ENCODE measurements at places on chromosomes 7 and 10.

DNA sequence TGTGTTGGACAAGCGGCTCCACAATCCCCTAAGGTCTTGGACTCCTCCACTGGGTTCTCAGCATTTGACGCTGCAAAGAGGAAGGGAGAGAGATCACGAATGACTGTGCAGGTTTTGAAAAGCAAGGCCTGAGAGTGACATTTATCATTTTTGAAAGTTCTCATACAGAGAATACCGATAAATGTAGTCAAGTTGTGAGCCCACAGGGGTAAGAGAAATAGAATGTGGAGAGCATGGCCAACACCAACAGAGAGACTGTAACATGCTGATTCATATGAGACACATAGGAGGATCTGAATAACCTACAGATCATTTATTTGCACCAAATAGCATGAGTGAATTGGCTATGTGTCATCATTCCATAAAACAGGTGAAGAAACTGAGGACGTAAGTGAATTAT is 230.5 kb upstream of the MBL2 start:
- H3K4me1 ChIP-seq, result peaks cover 58% of the 10 kb centered on the region
- no peak for DNase-seq
- H3K27me3 ChIP-seq, result peaks cover under 1% of the 10 kb centered on the region
- H3K27ac ChIP-seq, result peak overlapping the region; percentile 8

DNA sequence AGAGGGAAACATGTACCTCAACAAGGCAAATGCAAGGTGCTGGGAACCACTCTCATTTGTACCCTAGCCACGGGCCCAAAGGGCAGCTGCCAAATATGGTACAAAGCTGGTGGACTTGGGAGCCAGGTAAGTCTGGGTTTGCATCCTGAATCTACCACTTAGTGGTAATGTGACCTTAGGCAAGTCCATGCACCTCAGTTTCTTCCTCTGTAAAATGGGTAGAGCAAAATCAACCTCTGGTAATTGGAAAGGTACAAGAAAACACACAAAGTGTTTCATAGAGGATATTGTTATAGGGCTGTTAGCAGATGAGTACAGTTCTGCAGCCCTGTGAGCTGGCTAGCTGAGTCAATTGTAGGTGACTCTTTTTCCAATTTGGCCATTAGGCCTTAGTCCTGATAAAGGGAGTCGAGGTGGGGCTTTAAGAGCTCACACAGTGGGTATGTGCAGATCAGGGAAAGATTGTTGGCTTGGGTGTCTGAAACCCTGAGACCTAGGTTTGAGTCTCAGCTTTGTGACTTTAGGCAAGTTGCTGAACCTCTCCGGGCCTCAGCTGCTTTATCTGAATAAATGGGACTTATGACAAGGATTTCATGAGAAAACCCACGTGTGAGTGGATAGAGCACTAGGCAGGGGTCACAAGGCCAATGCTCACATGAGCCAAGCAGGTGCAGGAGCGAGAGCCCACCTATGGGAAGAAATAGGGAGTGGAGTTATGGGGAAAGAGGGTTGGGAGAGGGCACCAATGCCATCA is 121.3 kb upstream of the GDF10 start:
- no peak overlapping the region for H3K4me3 ChIP-seq
- H3K36me3 ChIP-seq, result no peaks in the 10 kb centered on the region
- no peak overlapping the region for H3K27ac ChIP-seq
- DNase-seq, result no peak

GRCh38 chr10:31697271-31698180 is 231.1 kb downstream of the ARHGAP12 start:
- peaks cover 5% of the 10 kb centered on the region for H3K36me3 ChIP-seq
- H3K27me3 ChIP-seq, result peaks cover 5% of the 10 kb centered on the region
- no peak overlapping the region for H3K4me3 ChIP-seq
- H3K4me1 ChIP-seq, result peaks cover 55% of the 10 kb centered on the region

- H3K4me1 ChIP-seq, result peaks cover 50% of the 10 kb centered on the region
- H3K4me3 ChIP-seq, result no peak overlapping the region
- DNase-seq, result no peak
- H3K27ac ChIP-seq, result no peak overlapping the region
- H3K27me3 ChIP-seq, result peaks cover 7% of the 10 kb centered on the region
Measured at GRCh38 chr10:11045995-11046775, 28.5 kb downstream of the CELF2 start.

DNA sequence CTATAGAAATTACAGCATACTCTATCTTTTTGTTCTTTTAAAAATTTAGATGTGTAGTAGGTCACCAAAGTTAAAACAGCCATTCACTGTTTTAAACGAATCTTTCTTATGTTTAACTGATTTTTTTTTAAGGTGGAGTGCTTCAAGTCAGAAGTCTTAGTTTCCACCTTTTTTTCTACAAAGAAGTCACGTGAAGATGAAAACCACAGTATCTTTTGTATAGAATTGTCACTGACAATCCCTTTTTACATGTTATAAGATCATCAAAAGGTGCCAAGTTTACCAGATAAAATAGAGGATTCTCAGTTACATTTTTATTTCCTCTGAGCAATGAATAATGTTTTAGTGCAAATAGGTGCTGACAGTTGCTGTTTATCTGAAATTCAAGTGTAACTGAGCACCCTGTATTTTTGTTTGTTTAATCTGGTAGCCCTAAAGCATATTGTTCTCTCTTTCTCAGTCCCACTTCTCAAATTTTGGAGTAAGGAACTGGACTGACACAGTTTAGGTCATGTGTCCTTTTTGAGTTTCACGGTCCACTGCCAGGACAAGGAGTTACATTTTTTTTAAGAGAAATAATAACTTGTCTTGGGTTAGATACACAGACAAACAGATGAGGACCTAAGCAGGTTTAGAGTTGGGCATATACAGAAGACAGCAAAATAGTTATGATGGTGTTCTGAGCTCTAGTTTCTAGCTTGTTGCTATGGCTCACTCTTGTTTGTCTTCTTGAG is 233.2 kb upstream of the MBL2 start:
- H3K36me3 ChIP-seq, result peaks cover 33% of the 10 kb centered on the region
- H3K27me3 ChIP-seq, result peaks cover 3% of the 10 kb centered on the region
- no peak for DNase-seq
- peaks cover 60% of the 10 kb centered on the region for H3K4me1 ChIP-seq

- H3K27ac ChIP-seq, result no peak overlapping the region
- peaks cover 31% of the 10 kb centered on the region for H3K27me3 ChIP-seq
- H3K4me3 ChIP-seq, result no peak overlapping the region
- H3K36me3 ChIP-seq, result no peaks in the 10 kb centered on the region
Measured at GRCh38 chr10:117463545-117463920, 79.0 kb upstream of the EMX2 start.

DNA sequence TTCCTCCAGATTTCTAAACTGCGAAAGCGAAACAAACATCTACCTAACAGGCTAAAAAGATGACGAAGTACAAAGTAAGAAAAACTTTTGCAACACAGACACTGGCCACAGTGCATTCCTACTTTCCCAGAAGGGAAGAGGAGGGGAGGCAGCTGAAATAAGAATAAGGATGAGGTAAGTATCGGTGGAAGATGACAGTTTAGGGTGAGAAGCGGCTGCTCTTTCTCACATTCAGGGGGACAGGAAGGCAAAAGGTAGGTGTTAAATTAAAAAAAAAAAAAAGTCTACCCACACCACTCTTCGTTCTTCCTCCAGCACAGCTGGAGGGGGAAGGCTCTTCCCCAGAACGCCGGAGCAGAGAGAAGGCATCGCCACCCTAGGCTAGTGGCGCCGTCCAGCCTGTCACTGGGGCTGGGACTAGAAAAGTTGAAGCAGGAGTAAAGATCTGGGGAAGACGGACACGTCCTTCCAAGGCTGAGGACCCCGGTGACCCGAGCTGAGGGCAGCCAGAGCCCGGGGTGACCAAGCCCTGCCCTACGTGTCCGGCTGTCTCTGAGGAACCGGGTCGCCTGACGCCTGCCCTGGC is 846 bp downstream of the DNAJC1 start:
- H3K36me3 ChIP-seq, result peaks cover 37% of the 10 kb centered on the region
- H3K27ac ChIP-seq, result peak overlapping the region; percentile 61
- peaks cover 46% of the 10 kb centered on the region for H3K4me1 ChIP-seq
- DNase-seq, result no peak

DNA sequence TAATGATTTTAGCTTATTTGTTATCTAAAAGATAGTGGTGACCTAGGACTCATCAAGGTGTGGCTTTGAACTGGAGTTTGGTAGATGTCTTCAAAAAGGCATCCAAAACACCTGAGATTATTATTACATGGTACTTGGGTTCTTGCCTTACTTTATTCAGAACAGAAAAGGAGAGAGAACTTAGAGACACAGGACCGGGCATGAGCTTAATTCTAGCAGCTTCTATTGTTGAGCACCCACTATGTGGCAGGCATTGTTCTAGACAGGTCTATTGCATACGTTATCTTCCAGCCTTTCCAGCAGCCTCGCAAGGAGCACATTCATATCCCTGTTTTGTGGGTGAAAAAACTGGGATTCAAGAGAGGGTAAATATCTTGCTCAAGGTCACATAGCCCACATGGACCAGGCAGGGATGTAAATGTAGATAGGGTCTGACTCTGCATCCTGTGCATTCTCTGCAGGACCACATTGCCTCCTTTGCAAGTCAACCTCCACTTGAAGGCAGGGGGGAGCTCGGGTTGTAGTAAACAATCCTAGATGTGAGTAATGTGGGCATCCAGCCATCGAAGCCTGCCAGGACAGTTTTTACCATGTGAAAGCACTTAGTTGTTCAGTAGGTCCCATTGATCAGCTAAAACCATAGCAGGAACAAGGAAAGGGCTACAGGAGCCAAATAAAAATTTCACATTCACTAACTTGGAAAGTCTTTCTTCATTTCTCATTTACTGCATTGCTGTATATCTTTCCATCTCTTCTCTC is 551.4 kb downstream of the LRMDA start:
- peaks cover 57% of the 10 kb centered on the region for H3K4me1 ChIP-seq
- peaks cover 6% of the 10 kb centered on the region for H3K27me3 ChIP-seq
- no peaks in the 10 kb centered on the region for H3K36me3 ChIP-seq
- H3K4me3 ChIP-seq, result no peak overlapping the region

- H3K36me3 ChIP-seq, result no peaks in the 10 kb centered on the region
- H3K27me3 ChIP-seq, result no peaks in the 10 kb centered on the region
- H3K4me1 ChIP-seq, result peaks cover 4% of the 10 kb centered on the region
- no peak overlapping the region for H3K27ac ChIP-seq
- no peak overlapping the region for H3K4me3 ChIP-seq
Measured at GRCh38 chr10:72738486-72738885, 46.5 kb downstream of the MCU start.

DNA sequence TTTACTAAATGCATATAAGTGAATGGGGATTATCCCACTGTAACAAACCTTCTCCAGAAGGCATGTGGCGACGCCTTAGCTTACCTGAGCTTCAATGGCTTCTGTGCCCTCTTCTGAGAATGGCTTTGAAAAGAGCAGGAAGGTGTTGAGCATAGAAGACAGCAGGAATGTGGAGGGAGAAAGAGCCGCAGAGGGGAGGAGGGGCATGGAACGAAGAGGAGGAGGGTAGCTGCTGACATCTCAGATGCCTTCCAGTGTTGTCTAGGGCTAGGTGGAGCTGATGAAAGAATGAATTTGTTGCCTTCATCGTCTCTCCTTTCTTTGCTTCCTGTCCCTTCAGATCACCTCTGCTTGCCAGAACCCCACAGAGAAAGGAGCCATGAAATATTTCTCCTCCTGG is 86.2 kb downstream of the ITIH5 start:
- DNase-seq, result no peak
- peaks cover 5% of the 10 kb centered on the region for H3K4me1 ChIP-seq
- no peak overlapping the region for H3K4me3 ChIP-seq
- H3K27ac ChIP-seq, result no peak overlapping the region
- no peaks in the 10 kb centered on the region for H3K36me3 ChIP-seq
- H3K27me3 ChIP-seq, result peaks cover 14% of the 10 kb centered on the region

DNA sequence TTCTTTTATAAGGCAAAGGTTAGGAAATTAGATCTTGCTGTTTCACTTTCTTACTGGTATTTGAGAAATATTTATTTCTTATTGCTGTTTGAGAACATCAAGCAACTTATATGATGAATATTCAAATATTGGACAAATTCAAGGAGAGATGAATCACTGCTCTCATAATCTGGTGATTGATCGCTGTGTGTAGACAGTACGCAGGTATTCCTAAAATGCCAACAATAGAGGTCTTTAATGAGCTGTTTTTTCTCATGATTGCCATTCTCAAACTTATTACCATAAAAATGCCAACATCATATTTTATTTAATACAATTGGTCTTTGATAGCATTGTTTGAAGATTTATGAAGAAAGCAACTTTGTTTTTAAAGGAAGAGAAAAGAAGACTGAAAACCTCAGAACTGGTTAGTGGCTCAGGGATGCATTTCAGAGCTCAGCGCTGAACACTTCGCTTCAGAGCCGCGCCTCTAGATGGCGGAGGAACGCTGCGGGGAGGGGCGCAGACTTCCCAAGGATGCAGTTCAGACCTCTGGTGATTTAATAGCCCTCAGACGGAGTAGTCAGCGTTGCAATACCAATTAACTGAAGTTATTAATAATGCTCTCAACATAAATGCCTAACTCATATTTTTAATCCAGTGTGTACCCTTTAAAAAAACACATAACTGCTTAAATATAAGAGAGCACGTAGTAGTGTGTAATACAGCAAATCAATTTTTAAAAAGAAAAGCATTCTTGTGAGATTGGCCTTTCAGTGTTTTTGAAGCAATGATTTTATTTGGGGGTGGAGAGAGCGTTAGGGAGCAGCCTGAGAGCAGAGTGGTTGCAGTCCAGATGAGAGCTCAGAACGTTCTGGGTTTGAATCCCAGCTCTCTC is 38.5 kb upstream of the STEAP4 start:
- DNase-seq, result peak; percentile 75
- no peak overlapping the region for H3K4me3 ChIP-seq
- H3K36me3 ChIP-seq, result no peaks in the 10 kb centered on the region
- H3K4me1 ChIP-seq, result peaks cover 47% of the 10 kb centered on the region
- peaks cover 2% of the 10 kb centered on the region for H3K27me3 ChIP-seq

- H3K27ac ChIP-seq, result no peak overlapping the region
- H3K4me3 ChIP-seq, result no peak overlapping the region
Measured at GRCh38 chr7:78970440-78970916, 483.0 kb downstream of the MAGI2 start.

GRCh38 chr7:26459540-26460193 is 168.0 kb downstream of the SNX10 start:
- no peak for DNase-seq
- H3K4me1 ChIP-seq, result peaks cover 38% of the 10 kb centered on the region
- H3K36me3 ChIP-seq, result peaks cover 9% of the 10 kb centered on the region
- H3K27ac ChIP-seq, result no peak overlapping the region

- peaks cover 46% of the 10 kb centered on the region for H3K4me1 ChIP-seq
- H3K4me3 ChIP-seq, result no peak overlapping the region
- peaks cover 8% of the 10 kb centered on the region for H3K27me3 ChIP-seq
- no peak for DNase-seq
- no peaks in the 10 kb centered on the region for H3K36me3 ChIP-seq
Measured at GRCh38 chr10:42992156-42992956, 84.5 kb upstream of the RET start.

DNA sequence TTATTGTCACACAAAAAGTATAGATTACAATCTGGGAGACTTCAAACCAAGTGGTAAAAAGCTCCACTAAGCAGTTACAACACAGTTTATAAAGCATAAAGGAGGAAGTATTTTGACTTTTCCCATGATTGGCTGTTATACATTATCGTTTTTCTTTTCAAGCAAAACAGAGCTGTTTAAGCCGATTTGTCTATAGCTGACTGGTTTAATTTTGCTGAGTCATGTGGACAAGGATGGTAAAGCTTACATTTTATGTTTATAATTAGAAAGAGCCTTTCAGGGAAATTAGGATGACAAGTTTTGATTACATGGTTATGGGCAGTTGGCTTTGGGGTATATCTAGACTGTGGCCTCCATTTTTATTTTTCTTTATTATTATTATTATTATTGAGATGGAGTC is 152.5 kb upstream of the STK17A start:
- no peak overlapping the region for H3K27ac ChIP-seq
- no peak overlapping the region for H3K4me3 ChIP-seq
- no peaks in the 10 kb centered on the region for H3K36me3 ChIP-seq
- peaks cover 7% of the 10 kb centered on the region for H3K4me1 ChIP-seq
- no peak for DNase-seq

All from nephron progenitor cell (in vitro differentiated cells).